H1 (cell line): ENCODE measurements at places on chromosomes 2 and 18. TPM values are rescaled to one million over a fixed set of nuclear protein-coding genes. Genes with fewer than 3 reads are reported as not detected.

The RBM44 gene
- polyA plus RNA-seq = 0.05 and 0.12 TPM in 2 replicates

The METTL21A gene
- polyA plus RNA-seq = 31.3 and 36.2 TPM in 2 replicates

The NBEAL1 gene
- polyA plus RNA-seq = 1.4 and 2.3 TPM in 2 replicates

The OSBPL6 gene
- polyA plus RNA-seq = 1.5 and 1.7 TPM in 2 replicates

The TXNDC9 gene
- 9.5 and 12.9 TPM in 2 replicates for polyA plus RNA-seq

The CAPN14 gene
- 0.05 TPM in 1 of 2 replicates, not detected in the other for polyA plus RNA-seq

The STON1 gene
- 4.5 and 5.0 TPM in 2 replicates for polyA plus RNA-seq

The ESPNL gene
- 0.68 and 1.6 TPM in 2 replicates for polyA plus RNA-seq

The EML6 gene
- 1.2 and 1.9 TPM in 2 replicates for polyA plus RNA-seq

The ICA1L gene
- polyA plus RNA-seq = 0.71 and 1.1 TPM in 2 replicates

The ALPP gene
- 0.15 and 0.20 TPM in 2 replicates for polyA plus RNA-seq

The KANSL1L gene
- 4.0 and 5.4 TPM in 2 replicates for polyA plus RNA-seq

The STARD6 gene
- not detected in 2 replicates for polyA plus RNA-seq

The IKZF2 gene
- polyA plus RNA-seq = 1.0 and 1.7 TPM in 2 replicates

The SPP2 gene
- polyA plus RNA-seq = not detected in 2 replicates

The LIPG gene
- 8.3 and 9.2 TPM in 2 replicates for polyA plus RNA-seq

The TUBA3E gene
- not detected in 2 replicates for polyA plus RNA-seq

The CDH20 gene
- 0.05 and 0.12 TPM in 2 replicates for polyA plus RNA-seq

The MC2R gene
- not detected in 2 replicates for polyA plus RNA-seq

The OTOS gene
- polyA plus RNA-seq = 0.17 and 0.19 TPM in 2 replicates

The GPR45 gene
- polyA plus RNA-seq = 0.21 TPM in 1 of 2 replicates, not detected in the other

The LCT gene
- 0.03 TPM in 1 of 2 replicates, not detected in the other for polyA plus RNA-seq

The SERPINB13 gene
- not detected in 2 replicates for polyA plus RNA-seq

The CD226 gene
- polyA plus RNA-seq = not detected in 2 replicates

The KCNG3 gene
- polyA plus RNA-seq = 7.8 and 8.1 TPM in 2 replicates

The NEUROD1 gene
- polyA plus RNA-seq = 0.08 TPM in 2 replicates

The SP100 gene
- polyA plus RNA-seq = 0.06 and 0.16 TPM in 2 replicates

The INPP5D gene
- 4.5 and 6.0 TPM in 2 replicates for polyA plus RNA-seq

The GPN1 gene
- polyA plus RNA-seq = 27.6 and 38.7 TPM in 2 replicates

The FAM228A gene
- polyA plus RNA-seq = not detected in 2 replicates

The ANKRD30BL gene
- 0.05 and 0.06 TPM in 2 replicates for polyA plus RNA-seq
